Ascending aorta (tissue), 2 donors: ENCODE measurements at places on chromosomes 7 and 10.

- no peak for DNase-seq
Measured at GRCh38 chr7:100400656-100401055, 27.4 kb downstream of the PILRA start.

- no peak for DNase-seq
Measured at GRCh38 chr7:92228742-92229141, 17.0 kb downstream of the KRIT1 start.

DNA sequence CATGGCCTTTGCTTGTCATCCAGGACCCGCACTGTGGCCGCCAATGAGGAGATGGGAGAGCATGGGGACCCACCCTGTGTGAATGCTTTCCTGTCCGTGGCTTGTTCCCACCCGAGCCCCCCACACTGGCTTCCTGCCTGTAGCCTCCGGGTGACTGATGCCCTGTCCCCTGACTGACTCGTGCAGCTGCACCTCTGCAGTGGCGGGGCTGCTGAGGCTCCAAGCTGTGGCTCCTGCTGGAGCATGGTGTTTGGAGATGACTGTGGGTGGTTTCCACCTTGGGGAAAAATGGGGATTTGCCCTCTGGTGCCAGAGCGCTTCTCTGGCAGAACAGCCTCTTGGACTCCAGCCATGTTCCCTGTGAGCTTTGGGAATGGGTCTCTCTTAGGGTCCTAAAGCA lies 2.1 kb downstream of the CAMK1D start:
- DNase-seq, result no peak

DNA sequence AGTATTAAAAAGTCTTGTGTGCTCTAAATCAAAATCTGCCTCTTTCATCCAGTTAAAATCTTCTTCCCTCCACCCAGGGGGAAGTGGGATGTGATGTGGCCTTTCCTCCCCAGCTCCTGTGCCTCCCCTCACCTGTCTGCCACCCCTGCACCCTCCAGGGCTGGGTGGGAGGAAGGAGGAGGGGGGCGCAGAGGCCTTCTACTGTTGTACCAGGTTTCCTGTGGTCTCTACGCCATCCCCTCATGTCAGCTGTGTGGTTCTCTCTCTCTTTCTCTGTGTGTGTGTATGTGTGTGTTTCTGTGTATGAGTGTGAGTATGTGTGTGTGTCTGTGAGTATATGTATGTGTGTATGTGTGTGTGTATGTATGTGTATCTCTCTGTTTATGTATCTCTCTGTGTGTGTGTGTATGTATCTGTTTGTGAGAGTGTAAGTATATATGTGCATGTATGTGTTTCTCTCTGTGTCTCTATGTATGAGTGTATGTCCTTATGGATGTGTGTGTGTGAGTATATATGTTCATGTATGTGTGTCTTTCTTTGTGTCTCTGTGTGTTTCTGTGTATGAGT lies 45.5 kb upstream of the C10orf71 start:
- no peak for DNase-seq

GRCh38 chr7:45573204-45573603 lies 964 bp upstream of the ADCY1 start:
- DNase-seq, result peak; percentile 34
